ENCODE measurements at places on chromosomes 11 and 22. TPM values are rescaled to one million over a fixed set of nuclear protein-coding genes. Genes with fewer than 3 reads are reported as not detected.

TRIM48 gene
- not detected for total RNA-seq

NUP50 gene
- 71.4 TPM for total RNA-seq

FAM180B gene
- total RNA-seq: not detected

SHISAL1 gene
- total RNA-seq: 1.3 TPM

CCDC188 gene
- 1.8 TPM for total RNA-seq

SPON1 gene
- total RNA-seq: not detected

SORL1 gene
- 0.26 TPM for total RNA-seq

GSTP1 gene
- total RNA-seq: 608 TPM

DNA sequence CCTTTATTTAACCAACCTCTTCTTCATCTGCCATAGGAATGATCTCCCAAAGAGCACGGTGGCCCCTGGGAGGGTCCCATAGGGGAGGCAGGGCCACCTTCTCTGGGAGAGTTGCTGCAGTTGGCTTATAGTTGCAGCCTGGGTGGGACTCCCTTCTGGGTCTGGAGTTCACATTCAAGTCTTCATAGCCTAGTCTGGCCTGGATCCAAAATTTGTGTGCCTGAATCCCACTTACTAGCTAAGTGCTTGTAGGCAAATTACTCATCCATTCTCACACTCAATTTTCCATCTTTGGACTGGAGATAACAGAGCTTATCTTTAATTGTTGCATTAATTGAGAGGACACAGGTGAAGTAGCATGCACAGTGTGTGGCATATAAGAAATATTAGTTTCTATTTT is 163.6 kb downstream of the GRIK4 start:
- no peak for DNase-seq

- DNase-seq: peak; percentile 28
Observed at GRCh38 chr11:36622431-36623136, 24.5 kb upstream of the RAG2 start.

DNA sequence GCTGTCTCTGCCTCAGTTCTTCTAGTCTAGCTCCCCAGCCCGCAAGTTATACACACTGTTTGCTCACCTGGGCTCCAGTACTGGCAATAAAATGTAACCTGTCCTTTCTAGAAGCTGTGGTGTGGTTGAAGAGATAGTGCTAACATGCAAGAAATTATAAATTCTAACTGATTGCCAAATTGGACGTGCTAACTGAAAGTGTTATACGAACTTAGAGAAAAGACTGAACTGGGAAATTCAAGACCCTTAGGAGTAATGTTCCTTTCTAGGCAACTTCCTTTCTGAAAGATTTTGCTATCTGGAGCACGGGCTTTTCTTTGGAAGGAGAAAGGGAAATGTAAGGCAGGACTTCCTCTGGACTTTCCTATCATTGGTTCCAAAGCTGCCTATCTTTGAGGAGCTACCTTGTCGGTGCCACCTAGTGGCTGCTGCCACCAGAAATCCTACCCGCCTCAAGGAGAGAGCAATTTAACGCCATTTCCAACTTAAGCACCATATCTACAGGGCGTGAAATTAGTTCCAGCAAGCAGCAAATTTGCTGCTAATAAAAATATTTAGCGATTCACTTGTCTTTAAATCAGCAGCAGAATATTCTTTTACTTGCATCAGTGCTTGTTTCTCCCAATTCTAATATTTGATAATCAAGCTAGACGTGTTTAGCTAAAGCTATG is 12.7 kb upstream of the TMEM218 start:
- DNase-seq: peak; percentile 84

GRCh38 chr22:39915295-39915726 is 14.4 kb downstream of the GRAP2 start:
- DNase-seq: no peak

- no peak for DNase-seq
Observed at GRCh38 chr22:24953384-24954113, 1.0 kb downstream of the KIAA1671 start.

DNA sequence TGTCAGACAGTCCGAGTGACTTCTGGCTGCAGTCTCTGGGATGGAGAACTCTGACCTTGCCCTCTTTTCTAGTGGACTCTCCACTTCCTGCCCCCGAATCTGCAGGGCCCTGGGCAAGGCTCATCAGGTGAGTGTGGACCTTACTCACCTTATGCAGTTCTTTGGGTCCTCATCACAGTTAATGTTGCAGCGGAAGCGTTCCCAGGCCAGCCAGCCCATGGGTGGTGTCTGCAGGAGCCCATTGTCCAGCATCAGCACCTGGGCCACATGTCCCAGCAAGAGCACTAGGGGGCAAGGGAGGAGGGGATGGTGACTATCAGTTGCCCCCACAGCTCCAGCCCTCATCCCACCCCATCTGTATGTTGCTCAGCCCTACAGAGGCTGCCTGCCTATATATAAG is 2.3 kb downstream of the NAGA start:
- no peak for DNase-seq

- DNase-seq: no peak
Observed at GRCh38 chr11:46437122-46437689, 45.6 kb upstream of the CHRM4 start.

- DNase-seq: no peak
Observed at GRCh38 chr11:121485216-121485615, 32.4 kb upstream of the SORL1-AS1 start.

- DNase-seq: peak; percentile 31
Observed at GRCh38 chr11:113274713-113275582, 39.4 kb upstream of the TTC12 start.

DNA sequence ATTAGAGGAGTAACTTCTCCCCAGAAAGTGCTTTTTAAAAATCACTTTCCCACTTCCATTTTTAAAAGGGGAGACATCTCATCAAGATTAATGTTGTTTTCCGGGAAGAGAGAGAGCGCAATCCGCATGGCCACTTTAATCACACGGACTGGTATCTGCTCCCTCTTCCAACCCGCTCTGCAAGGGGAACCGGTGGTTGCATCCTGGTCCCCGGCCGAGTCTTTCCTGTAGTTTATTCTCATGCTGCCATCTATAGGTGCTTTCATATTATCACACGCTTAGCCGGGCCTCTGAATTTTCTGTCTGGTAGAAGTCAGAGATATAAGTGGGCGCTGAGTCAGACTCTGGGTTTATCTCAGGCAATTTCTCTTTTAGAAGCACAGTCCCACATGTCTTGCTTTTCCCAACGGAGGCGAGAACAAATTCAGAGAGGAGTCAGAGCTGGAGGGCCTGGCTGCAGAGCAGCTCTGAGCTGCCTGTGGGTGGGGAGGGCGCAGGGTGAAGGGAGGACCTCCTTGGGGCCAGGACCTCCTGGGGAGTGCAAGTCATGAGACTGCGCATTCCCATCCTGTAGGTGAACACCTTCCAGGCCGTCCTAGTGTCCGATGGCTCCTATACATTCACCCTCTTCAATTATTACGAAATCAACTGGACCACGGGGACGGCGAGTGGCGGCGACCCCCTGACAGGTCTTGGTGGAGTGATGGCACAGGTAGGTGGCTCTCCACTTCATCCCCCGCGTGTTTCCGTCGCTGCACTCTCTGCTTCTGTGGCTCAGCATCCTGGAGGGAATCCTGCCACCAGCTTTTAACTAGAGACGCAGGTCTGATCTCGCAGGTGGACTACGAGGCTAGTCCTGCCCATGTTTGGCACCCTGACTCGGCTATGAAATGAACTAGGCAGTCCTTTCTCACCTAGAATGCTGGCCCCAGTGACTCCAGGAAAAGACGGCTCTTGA is 11.7 kb downstream of the TECTA start:
- DNase-seq: peak; percentile 80

DNA sequence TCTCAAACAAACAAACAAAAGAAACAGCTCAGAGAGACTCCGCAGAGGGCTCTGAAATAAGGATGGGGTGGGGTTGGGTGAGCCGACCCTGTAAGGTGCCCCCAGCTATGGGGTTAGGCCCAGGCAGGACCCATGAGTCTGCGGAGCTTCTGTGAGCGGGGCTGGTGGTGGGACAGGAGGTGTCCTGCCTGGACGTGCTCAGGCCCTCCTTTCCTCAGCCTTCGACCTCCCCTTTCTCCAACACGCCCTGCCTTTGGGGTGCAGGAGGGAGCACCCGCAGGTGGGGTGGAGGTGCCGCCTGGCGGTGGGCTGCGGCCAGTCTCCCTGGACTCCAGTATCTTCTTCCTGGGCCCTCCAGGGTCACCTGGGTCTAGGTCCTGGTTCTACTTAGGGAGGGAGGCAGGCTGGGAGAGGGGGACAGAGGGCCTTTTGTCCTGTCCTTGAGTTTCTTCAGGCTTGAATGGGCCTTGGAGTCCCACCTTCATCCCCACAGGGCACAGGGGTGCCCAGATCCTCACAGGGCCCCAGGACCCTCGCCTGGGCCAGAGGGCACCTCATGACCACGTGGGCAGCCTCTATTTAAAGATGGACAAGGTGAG is 12.3 kb downstream of the PRR33 start:
- no peak for DNase-seq

DNA sequence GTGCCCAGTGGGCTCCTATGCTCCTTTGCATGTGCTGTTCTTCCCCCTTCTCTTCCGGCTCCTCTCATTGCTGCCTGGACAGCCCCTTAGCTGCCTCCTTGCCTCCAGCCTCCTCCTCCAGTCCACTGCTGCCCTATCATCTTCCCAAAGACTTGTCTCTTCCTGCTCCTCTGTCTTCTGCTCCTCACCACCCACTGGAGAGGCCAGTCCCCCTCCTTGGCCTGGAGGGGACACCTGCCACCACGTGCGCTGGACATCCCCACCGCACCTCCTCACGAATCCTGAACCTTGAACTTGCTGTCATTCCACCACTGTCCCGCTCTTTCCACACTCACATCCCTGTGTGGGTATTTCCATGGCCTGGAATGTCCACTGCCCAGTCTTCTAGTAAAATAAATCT is 49.8 kb downstream of the MICAL2 start:
- DNase-seq: no peak

DNA sequence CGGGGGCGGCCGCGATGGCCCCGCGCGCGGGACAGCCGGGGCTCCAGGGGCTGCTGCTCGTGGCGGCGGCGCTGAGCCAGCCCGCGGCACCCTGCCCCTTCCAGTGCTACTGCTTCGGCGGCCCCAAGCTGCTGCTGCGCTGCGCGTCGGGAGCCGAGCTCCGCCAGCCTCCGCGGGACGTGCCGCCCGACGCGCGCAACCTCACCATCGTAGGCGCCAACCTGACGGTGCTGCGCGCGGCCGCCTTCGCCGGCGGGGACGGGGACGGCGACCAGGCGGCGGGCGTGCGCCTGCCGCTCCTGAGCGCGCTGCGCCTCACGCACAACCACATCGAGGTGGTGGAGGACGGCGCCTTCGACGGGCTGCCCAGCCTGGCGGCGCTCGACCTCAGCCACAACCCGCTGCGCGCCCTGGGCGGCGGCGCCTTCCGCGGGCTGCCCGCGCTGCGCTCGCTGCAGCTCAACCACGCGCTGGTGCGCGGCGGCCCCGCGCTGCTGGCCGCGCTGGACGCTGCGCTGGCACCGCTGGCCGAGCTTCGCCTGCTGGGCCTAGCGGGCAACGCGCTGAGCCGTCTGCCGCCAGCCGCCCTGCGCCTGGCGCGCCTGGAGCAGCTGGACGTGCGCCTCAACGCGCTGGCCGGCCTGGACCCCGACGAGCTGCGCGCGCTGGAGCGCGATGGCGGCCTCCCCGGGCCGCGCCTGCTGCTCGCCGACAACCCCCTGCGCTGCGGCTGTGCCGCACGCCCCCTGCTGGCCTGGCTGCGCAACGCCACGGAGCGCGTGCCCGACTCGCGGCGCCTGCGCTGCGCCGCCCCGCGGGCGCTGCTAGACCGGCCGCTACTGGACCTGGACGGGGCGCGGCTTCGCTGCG is 697 bp downstream of the TPBGL start:
- DNase-seq: peak; percentile 62

GRCh38 chr11:80815752-80816453 is 1375.1 kb upstream of the TENM4 start:
- no peak for DNase-seq

DNA sequence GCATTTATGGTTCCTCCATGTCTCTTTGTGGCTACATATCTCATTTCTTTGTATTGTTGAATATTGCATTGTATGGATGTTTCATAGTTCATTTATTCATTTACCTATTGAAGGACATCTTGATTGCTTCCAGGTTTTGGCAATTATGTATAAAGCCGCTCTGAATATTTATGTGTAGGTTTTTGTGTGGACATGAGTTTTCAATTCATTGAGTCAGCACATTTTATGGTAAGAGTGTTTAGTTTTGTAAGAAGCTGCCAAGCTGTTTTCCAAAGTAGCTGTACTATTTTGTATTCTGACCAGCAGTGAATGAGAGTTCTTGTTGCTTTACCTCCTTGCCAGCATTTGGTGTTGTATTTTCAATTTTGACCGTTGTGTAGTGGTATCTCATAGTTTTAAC is 39.2 kb downstream of the KDM2A start:
- DNase-seq: no peak

- no peak for DNase-seq
Observed at GRCh38 chr11:119608781-119609180, 120.2 kb downstream of the NECTIN1 start.

DNA sequence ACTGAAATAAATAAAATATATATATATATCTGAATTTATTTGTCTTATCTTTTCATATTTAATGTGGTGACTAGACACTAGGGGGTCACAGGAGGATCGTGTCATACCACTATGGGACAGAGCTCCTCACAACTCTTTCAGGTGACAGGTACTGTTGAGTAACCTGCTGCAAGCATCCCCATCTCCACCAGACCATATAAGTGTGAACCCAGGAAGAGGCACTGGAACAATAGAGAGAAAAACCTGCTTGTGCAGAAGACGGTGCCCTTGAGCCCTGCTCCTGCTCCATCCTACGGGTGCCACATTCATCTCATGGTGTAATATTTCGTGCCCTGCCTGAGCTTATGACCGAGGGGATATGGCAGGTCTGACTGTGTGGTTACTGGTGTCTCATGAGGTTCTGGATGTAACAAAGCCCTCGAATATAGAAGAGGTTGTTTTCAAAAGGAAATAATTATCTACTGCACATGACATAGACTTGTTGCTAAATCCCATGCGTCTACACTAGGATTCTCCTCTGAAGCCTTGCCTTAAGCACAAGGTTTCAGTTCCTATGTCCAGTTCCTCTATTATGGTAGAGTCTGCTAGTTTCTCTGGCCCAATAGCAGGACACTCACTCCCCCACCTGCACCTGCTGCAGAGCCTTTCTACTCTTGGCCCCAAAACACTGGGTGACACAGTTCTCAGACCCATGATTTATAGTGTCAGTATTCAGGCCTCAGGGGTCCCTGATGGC is 70.4 kb downstream of the GGTLC2 start:
- DNase-seq: no peak

DNA sequence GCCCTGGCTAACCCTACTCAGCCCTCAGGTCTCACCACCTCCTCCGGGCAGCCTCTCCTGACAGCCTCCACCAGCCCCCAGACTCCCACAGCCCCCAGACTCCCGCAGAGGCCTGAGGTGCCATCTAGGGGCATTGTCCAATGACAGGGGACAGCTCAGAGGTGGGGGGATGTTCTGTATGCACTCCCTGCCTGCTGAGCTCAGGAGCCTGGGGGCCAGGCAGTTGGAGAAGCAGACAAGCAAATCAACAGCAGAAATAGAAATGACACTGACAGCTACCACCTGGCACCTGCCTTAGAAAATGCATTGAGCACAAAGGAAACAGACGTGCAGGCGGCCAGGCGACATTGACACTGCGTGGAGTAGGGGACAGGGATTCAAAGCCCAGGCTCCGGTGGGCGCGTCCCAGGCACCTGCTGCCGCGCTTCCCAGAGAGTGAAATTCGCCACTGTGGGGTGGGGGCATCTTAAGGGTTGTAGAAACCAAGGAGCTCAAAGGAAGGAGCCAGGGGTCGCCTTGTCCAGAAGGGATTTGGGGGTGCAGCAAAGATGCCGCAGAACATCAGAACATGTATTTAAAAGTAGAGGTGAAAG is 22.5 kb upstream of the WNT7B start:
- DNase-seq: no peak

GRCh38 chr11:112016088-112016764 is 9.0 kb upstream of the DLAT start:
- DNase-seq: peak; percentile 76

- DNase-seq: no peak
Observed at GRCh38 chr11:123158033-123159003, 36.7 kb downstream of the CLMP start.
